ENCODE measurements at places on chromosomes 13 and 19.

DNA sequence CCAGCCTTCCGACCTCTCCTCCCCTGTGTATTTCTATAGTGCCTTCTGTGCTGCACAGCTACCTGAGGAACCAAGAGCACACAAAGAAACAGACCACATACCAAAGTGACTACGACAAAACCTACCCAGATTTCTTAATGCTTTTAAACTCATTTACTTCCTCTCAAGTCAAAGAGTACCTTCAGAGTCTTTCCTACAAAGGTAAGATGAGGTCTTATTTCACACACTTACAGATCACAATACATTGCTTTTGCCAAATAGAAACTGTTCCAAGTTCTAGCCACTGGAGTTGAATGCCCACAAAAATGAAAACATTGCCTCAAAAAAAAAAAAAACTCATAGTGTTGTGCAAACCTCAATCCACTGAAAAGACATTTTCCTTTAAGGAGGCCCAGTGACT lies 36.4 kb downstream of the TEX26 start:
- DNase-seq, result no peak

DNA sequence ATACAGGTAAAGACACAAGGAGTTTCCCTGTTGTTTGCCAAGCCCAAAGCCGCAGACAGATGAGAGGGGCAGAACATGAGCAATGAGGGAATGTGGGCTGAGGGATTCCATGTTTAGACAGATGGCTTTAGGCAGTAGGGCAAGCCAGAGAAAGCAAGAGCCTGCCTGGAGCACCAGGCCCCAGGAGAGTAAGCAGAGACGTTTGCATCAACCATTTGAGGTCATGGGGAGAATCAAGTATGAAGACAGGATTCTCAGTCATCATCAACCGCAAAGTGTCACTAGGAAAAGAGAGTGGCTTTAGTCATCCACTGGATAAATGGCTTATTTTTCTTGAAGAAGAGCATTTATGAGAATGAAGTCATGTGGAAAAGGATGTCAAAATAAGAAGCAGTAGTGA lies 184.7 kb downstream of the COG6 start:
- DNase-seq, result no peak

GRCh38 chr13:76768384-76768783 lies 117.8 kb downstream of the KCTD12 start:
- no peak for DNase-seq

DNA sequence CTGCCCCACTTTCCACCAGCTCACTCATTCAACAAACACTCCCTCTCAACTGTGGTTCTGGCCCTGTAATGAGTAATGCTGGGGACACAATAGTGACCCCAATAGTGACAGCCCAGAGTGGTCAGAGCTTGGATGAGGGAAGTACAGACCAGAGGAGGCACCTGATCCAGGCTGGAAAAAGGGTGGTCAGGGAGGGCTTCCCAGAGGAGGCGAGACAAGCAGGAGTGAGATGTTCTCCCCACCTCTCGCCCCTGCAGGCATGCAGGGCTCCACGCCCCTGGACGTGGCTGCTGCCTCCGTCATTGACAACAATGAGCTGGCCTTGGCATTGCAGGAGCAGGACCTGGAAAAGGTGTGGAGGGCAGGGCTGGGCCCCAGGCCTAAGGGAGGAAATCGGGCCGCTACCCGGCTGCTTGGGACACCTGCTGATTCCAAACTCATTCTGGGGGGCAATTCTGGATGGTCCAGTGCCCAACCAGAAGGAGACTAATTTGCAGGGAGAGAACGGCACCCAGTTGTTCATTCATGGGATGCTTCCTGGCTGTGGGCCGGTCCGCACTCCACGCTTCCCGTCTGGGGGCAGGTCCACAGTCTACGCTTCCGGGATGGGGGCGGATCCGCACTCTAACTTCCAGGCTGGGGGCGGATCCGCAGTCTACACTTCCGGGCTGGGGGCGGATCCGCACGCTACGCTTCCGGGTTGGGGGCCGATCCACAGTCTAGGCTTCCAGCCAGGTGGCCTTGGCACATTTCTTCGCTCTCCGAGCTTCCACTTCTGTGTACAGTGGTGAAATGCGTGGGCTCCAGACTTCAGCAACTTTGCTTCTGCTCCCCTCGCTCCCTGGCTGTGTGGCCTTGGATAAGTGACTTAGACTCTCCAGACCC lies 63.4 kb downstream of the RYR1 start:
- DNase-seq, result no peak

- no peak for DNase-seq
Observed at GRCh38 chr13:39499604-39500003, 103.4 kb downstream of the LHFPL6 start.

DNA sequence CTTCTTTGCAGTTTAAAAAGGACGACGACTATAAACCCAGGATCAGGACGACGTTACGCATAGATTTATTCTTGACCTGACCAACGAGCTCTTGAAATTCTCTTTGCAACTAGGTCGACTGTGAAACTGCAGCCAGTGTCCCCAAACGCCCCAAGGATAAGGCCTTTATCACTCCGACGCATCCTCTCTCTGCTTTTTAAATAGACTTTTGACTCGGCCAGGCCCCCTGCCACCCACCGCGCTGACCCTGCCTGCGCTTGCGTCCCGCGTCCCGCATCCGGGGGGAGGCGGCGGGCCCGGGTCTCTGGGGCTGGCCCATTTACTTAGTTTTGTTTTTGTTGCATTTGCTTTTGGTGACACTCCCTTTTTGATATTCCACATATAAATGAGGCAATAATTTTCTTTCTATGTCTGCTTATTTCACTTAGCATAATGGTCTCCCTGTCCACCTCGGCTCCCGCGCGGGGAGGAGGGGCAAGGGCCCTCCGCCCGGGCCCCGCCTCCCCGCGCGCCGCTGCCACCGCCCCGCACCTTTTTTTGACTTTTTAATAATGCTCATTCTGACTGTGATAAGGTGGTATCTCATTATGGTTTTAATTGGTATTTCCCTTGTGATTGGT lies 17.4 kb downstream of the RB1 start:
- no peak for DNase-seq

DNA sequence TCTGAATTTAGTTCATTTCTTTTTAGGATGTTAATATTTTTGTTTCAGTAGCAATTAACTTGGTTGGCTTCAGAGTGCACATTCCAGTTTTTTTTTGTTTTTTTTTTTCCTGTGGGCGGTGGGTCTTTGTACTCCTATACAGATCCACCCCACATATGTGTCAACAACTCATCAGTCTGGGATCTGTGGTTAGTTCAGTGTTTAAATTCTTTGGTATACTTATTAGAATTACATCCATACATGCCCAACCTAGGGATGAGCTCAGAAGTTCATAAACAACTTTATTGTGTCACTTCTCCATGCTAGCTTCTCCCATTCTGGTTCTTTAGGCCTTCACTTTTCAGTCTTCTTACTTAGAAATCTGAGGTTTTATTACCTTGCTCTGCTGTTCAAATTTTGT lies 50.9 kb downstream of the PCCA start:
- no peak for DNase-seq

- DNase-seq, result no peak
Observed at GRCh38 chr19:768424-768823, 17.5 kb downstream of the MISP start.

DNA sequence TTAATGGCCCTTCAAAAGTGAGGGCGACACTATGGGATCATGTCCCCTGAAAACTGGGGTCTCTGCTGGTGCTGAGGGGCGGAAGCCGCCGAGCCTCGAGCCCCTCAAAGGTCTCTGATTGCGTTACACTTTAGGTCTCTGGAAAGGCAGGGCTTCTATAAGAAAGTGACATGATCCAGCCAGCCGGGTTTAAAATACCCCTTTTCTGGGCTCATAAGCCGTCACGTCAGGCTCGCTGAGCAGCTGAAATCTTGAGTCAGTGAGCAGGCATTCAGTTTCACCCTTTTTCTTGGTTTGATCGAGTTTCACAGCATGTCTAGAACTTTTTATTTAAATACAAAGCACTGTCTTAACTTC lies 600 bp upstream of the HMGB1 start:
- DNase-seq, result no peak

GRCh38 chr19:18919900-18920214 lies 342 bp downstream of the DDX49 start:
- DNase-seq, result no peak

GRCh38 chr13:102172406-102172805 lies 229.4 kb downstream of the FGF14 start:
- no peak for DNase-seq

DNA sequence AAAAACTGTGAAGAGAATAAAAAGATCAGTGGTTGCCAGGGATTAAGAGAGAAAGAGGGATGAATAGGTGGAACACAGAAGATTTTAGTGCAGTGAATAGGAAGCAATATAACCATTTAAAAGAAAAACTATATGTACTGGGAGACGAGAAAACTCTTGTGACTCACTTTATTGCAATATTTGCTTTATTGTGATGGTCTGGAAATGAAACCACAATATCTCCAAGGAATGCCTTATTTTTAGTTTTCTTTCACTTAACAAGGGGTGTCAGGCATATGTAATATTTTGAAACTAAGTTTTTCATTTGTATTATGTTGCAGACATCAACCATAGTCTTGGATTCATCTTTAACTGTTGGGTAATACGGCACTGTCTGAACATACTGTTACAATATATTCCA lies 1308.2 kb downstream of the PCDH9 start:
- DNase-seq, result no peak

- DNase-seq, result no peak
Observed at GRCh38 chr19:19548915-19549759, 11.1 kb downstream of the CILP2 start.

DNA sequence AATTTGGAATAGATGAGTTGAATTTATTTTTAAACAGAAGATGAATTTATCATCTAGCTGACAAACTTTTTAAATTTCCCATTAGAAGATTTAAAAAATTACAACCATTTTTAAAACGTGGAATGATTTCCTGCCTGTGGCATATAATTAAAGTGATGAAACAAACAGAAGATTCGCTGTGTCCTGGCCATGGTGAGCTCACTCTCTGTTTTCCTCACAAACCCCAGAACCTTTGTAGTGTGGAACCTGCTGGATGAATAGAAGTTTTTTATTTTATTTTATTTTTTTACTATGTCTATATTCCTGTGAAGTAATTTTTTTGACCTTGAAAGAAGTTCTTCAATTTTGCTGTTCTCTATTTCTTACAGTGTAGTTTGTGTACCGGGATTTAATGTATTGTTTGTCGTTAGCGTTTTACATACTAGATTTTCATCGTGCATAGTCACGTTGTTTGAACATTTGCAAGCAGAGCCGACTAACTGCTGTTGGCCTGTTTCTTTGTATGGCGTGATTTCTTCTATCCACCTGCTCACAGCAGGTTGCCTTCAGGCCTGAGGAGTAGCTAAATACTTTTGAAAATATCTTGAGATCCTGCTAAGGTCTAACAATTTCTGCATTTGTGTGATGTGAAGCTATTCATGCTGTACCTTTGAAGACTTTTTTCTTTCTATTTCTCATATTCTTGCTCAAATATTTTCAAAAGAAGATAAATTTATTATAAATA lies 149.2 kb downstream of the GGACT start:
- DNase-seq, result no peak

DNA sequence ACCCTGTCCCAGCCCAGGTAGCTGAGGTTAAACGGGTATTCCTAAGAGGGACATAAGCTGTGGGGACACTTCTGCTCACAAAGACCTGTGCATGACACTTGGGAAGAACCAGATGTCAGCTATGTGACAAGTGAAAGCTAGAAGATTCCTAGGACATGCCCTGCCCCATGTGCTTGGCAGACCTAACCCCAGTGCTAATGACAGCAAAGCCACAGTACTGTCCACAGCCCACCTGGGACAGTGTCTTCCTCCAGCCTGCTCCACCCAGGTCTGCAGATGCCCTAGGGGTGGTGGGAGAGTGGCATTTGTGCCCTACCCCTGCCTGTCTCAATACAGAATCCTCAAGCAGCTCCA lies 18.4 kb upstream of the EPHX3 start:
- no peak for DNase-seq

DNA sequence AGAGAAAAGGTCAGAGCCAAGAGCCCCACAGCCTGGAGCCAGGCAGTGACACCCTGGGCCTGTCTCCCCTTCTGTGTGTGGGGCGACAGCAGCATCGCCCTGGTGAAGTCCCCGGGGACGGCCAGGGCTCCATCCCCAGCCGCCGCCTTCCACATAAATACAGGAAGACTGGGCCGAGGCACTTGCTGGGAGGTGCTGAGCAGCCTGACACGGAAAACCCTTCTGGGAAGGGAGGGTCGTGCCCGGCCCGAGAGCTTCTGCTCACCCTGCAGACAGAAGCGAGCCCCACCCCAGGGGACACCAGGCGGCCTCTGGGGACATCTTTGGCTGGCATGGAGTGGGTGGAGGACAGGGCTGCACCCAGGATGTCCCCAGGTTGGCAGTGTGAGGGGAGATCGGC lies 5.1 kb downstream of the FGF22 start:
- DNase-seq, result no peak

DNA sequence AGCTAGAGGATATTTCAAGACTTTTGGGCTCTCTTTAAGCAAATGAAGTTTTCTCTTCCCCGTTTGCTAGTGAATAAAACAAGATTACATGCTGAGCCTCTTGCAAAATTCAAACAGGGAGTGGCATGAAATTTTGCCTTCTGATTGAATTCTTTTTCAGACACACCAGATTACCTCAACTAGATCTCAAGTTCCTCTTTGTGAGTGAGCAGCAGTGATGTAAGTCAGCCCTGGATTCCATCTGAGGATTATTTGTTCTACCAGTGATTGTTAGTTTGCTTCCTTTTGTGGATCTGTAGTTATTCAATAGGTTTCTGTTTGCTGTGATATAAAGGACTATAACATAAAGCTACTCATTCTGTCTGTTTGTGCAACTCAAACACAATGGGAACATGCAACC lies 407.7 kb downstream of the LMO7 start:
- DNase-seq, result no peak

GRCh38 chr19:4363571-4364304 lies 20.4 kb downstream of the MPND start:
- no peak for DNase-seq

GRCh38 chr19:49689133-49690078 lies at the start of gene ADM5:
Gene ADM5, plus strand, starts transcription at chr19:49689594. Its CDS starts 244 bp downstream, at chr19:49689838.
- peak; percentile 77 for DNase-seq

- no peak for DNase-seq
Observed at GRCh38 chr13:80055847-80056246, 285.1 kb downstream of the SPRY2 start.

DNA sequence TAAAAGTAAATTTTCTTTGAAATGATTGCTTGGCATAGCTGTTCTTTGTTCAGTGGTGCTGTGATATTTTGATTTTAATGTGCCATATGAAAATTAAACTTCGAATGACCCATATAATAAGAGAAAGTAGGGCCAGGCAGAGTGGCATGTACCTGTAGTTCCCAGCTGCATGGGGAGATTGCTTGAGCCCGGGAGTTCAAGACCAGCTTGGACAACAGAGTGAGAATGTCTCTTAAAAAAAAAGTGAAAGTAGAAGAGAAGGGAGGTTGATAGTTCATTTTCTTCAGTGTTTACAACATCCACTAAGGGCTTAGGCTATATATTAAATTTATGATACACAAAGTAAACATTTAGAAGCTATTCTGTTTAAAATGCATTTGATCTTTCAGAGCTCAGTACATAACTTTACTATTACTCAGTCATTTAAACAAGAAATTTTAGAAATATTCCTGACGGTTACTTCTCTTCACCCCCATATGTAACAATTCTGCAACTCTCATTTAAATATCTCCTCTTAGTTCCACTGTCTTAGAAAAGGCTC lies 17.2 kb upstream of the RFC3 start:
- no peak for DNase-seq
